ENCODE measurements at places on chromosomes 4 and X.
A peak's percentile ranks its signal among the peaks of the same experiment; 100 is the strongest.

DNA sequence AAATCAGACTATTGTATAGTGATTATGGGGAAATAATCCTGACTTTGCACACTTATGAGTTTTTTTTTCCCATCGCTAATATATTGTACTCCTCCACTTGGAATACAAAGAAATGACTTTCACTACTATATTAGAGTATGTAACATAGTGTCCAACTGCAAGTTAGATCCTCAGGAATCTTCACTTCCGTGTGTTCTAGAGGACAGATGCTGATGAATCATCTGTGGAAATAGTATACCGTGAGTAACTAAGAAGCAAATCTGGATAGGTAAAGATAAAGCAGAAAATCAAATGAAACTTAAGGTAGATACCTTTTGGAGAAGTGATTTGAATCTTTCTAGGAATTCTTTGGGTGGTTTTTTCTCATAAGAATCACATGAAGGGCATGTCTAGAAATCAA is 8.3 kb downstream of the IL21 start:
- DNase-seq: no peak

- DNase-seq: peak; percentile 15
Measured at GRCh38 chr4:7608046-7608445, 173.3 kb upstream of the PSAPL1 start.

- no peak for DNase-seq
Measured at GRCh38 chr4:89215736-89216135, 91.9 kb downstream of the GPRIN3 start.

DNA sequence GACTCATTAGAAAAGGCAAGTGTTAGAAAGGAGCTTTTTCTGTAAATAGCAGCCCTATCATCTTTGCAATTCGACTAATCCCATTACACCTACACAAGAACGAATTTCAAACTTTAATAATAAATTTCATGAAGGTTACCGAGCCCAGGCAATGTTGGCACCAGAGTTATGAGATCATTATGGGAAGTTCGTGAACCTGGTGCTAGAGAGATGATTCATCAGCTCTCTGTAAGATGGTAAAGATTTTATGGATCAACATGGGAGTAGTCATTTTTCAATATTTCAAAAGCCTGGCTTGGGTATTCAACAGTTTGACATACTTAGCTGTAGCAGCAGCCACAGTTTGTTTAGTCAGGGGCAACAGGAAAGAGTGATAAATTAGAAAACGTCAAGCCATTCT is 35.8 kb downstream of the AMELX start:
- no peak for DNase-seq

DNA sequence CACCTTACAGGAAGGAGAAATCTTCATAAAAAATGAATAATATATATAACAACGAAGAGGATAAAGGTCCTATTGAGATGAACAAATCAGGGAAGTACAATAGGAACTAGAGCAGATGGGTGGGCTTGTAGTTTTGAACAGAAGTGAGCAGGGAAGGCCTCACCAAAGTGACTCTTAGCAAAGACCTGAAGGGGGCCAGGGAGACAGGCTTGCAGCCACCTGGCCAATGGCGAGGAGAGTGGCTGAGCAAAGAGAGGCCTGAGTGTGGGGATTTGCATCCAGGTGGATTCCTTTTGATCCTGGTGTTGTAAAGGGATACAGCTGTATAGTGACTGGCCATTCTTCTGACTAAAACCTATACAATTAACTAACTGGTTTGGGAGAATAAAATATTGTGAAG is 354.1 kb downstream of the CAMK2D start:
- DNase-seq: peak; percentile 42

DNA sequence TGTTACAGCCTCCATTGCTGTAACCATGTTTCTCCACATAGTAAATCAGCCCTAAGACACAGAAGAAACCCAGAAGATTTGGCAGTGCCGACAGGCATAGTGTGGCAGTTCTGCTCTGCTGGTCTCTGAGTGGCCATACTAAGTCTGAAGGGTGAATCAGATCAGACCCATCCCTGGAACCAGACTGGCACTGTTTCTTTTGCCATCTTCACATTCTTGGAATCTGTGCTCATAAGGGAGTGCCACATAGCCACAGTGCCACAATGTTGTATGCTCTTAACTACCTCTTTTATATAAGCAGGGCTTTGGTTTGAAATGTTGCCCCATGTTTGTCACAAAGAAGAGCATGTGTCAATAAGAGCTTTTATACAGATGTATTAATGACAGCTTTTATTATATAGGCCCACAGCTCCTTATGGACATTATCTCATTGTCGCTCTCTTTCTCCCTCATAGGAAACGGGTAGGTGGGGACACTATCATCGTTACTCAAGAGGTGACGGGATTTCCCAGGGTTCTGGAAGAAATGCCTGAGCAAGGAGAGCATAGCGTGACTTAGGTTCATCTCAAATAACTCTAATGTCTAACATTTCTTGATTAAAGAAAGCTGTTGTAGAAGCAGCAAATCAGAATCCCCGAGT is 128.2 kb downstream of the CBR4 start:
- DNase-seq: no peak

DNA sequence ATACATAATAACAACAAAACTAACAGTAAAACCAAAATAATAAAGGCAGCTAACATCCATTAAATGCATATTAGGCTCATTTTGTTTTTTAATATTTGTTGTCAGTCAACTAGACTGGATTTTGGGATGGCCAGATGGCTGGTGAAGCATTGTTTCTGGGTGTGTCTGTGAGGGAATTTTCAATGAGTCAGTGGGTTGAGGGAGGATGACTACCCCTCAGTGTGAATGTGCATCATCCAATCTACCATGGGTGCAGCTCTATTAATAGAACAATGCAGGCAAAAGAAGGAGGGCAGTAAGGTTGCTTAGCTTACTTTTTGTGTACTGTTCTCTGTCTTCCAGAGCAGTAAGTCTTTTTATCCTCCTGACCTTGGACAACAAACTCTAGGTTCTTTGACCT is 484.2 kb upstream of the HS3ST1 start:
- no peak for DNase-seq

- no peak for DNase-seq
Measured at GRCh38 chr4:184279496-184280061, 61.9 kb upstream of the ENPP6 start.

DNA sequence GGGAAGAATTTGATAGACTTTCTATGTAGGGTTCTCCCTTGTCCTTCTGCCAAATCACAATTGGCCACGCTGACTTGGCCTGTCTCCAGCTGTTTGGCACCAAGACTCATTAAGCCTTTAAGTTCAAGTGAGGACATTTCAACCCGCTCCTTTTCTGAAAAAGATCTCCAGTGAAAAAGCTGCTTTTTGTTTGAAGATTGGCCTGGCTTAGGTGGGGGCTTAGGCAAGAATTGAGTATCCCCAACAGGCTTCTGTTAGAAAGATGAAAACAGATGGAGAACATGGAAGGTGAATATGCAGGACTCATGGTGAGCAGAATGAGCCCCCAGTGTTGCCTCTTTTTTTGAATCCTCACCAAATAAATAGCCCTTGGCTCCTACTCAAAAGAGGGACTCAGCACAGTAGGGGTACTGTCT is 28.5 kb upstream of the LIMCH1 start:
- no peak for DNase-seq

DNA sequence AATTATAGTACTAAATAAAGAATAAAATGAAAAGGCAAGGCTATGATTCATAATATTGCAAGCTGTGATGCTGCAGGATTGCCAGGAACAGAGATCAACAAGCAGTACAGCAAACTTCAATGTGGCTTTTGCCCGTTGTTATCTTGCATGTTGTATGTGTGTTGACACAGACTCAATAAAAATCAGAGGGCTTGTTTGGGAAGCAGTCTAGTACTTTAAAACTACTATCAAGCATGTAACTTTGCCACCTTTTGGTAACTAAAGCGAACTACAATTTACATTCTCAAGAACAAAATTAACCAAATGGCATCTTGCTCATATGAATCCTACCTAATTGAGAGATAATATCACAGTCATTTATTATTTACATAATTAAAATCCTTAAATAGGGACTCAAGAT is 79.8 kb upstream of the GPM6A start:
- no peak for DNase-seq

DNA sequence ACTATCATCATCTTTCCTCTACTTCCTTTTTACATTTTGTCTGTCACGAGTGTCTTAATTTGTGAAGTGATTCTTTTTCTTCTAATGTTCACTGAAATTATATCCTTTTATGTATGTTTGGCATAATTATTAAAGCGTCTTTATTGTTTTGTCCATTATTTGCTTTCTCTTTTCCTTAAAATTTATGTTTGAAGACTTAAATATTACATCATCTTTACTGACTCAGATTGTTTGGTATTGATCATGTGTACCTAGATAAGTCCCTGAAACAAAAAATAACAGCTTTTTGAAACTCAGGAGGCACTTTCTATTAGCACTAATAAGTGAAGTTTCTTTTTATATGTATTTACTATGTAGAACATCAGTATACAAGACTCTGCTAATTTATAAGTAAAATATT is 120.1 kb downstream of the RAP1GDS1 start:
- no peak for DNase-seq

GRCh38 chr4:176780995-176781738 is 11.6 kb downstream of the VEGFC start:
- no peak for DNase-seq

- peak; percentile 14 for DNase-seq
Measured at GRCh38 chr4:10346023-10346422, 111.2 kb downstream of the ZNF518B start.

DNA sequence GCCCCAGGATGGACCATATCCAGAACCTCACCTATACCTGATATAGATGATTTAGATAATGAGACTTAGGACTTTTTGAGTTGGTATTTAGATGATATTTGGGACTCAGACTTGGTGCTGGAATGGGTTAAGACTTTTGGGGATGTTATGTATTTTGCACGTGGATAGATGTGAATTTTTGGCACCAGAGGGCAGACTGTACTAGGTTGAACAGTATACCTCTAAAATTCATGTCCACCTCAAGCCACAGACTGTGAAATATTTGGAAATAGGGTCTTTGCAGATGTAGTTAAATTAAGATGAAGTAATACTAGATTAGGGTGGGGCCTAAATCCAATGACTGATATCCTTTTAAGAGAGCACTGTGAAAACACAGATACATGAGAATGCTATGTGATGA is 15.6 kb downstream of the RBM41 start:
- peak; percentile 26 for DNase-seq

DNA sequence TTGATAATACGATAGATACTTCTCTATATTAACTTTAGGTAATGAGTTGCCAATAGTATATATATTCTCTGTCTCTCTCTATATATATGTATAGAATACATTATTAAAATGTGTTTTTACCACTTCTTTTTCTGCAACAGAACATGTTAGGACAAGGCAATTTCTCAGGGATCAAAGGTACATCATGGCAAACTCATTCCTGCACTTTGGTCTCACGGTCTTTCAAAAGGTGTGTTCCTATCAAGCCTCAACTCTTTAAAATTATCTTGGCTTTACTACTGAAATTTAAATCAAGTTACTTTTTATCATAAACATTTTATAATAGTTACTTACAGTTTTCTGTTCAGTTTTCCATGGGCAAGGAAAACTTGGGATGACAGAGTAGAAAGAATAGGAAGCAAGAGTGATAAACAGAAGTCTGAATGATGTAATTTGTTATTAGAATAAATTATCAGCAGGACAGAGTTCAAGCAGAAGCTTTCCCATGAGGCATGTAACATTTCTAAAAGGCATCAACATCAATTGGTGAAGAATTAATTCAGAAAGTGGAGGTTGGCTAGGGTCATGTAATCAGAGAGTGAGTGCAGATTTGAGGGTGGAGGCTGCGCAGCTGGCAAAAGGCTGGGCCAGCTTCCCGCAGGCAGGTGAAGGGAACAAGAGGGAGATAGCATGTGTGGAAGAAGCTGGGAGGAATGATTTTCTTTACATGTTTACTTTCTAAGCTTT is 59.7 kb upstream of the LRAT start:
- DNase-seq: no peak

GRCh38 chr4:7978489-7978888 is 38.8 kb upstream of the AFAP1 start:
- peak; percentile 80 for DNase-seq

DNA sequence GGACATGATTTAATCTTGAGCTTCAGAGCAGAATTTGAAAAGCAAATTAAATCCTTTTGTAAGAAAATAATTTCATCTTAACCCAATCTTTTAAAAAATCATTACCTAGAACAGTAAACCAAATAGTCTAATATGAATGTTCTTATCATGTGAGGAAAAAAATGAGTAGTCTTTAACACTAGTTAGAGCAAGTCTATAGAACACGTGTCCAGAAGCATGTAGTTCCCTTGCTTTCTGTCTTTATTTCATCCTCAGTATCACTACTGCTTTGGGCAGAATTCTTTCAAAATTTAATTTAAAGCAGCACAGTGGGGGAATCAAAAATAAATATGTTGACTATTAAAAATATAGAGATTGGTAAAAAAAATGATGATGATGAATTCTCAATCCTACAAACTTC is 2.1 kb downstream of the RBM47 start:
- no peak for DNase-seq

- no peak for DNase-seq
Measured at GRCh38 chr4:147820975-147821374, 89.1 kb downstream of the ARHGAP10 start.

- no peak for DNase-seq
Measured at GRCh38 chrX:119503484-119503861, 35.2 kb downstream of the SLC25A5 start.

DNA sequence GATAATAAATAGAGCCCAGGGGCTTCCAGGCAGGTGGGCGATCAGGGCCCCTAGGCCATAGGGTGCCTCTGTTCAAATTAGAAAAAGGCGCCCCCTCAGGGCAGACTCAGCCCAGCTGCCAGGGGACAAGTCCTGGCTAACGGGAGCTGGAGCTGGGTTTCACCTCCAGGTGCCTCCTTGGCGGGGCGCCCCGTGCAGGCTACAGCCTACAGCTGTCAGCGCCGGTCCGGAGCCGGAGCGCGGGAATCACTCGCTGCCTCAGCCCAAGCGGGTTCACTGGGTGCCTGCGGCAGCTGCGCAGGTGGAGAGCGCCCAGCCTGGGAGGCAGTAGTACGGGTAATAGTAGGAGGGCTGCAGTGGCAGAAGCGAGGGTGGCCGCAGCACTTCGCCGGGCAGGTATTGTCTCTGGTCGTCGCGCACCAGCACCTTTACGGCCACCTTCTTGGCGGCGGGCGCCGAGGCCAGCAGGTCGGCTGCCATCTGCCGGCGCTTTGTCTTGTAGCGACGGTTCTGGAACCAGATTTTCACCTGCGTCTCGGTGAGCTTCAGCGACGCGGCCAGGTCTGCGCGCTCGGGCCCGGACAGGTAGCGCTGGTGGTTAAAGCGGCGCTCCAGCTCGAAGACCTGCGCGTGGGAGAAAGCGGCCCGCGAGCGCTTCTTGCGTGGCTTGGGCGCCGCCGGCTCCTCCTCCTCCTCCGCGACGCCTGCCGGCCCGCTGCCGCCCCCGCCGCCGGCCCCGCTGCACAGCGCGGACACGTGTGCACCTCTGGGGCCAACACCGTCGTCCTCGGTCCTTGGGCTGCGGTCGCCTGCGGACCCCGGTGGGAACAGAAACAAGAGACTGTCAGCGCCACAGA is 2.4 kb downstream of the NKX3-2 start:
- no peak for DNase-seq

DNA sequence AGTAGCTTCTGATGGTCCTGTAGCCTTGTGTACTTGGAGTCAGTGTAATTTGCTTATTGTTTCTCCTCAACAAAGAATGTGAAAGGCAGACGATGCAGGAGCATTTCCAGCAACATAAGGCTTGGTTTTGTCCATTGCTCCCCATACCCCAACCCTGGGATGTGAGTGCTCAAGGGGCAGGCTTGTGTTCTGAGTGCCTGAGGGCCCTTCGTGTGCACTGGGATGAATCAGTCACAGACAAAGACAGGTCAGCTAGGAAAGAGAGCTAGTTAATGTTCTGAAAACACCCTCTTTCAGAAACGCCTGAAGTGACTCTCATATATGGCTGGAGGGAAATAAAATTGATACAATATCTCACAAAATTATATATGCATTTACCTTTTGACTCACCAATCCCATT is 59.1 kb downstream of the PRPS1 start:
- no peak for DNase-seq
